ENCODE measurements at places on chromosomes 2 and 18.

- DNase-seq, result no peak
These were observed 54.8 kb downstream of the TMEM200C start for GRCh38 chr18:5840547-5840946.

GRCh38 chr2:59903994-59904544, 649.4 kb downstream of the BCL11A start:
- no peak for DNase-seq

DNA sequence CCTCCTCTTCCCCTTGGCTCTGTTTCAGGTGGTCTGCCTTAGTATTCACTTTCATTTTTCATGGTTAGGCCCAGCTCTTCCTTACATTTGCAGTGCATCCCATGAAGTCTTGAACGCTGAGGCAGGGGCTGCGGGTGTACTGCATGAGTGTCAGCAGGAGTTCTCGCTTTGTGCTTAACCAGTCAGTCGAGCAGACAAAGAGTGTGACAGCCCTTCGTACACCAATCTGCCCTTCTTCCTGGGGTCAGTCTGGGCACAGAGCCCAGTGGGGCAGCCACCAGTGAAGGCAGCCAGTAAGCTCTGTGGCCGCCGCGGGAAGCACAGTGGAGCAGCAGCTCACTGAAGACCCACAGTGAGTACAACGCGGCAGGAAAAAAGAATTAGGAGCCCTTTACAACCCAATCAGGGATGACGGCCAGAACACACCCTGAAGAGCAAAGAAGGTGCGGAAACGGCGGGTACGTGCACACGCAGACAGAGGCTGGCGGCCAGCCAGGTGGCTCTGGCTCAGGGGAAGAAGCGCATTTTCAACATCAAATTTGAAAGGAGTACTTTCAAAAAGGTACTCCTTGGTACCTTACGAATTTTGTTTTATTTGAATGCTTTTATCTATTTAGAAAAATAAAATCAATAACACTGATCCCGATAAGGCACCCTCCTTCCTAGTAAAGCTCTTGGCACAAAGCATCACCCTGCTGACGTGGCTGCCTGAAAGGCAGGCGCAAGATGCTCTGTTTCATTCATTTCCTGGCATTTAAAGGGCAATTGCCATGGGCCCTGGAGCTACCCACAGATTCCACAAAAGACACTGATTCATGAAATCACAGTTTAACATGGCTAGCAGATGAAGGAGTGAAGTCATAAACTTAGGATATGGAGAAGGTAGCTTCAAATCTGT, 47.0 kb upstream of the SEMA4C start:
- DNase-seq, result no peak

GRCh38 chr2:162989507-162989906, 150.9 kb upstream of the KCNH7 start:
- DNase-seq, result no peak

GRCh38 chr2:222058819-222059445, 239.9 kb downstream of the PAX3 start:
- DNase-seq, result no peak

DNA sequence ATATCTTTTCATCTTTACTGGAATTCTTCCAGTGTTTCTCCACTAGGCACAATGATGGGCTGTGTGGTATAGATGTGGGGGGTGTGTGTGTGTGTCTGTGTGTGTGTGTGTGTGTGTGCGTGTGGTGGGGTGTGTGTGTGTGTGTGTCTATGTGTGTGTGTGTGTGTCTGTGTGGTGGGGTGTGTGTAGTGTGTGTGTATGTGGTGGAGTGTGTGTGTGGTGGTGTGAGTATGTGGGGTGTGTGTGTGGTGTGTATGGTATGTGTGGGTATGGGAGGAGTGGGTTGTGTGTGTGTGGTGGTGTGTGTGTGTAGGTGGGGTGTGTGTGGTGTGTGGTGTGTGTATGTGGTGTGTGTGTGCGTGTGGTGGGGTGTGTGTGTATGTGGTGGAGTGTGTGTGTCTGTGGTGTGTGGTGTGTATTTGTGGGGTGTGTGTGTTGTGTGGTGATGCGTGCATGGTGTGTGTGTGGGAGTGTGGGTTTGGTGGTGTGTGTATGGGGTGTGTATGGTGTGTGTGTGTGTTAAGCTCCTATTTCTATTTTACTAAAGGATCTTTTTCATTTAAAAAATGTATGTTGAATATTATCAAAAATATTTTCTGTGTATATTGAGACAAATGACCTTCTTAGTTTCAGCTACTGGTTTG, 84.2 kb downstream of the IRS1 start:
- DNase-seq, result no peak

DNA sequence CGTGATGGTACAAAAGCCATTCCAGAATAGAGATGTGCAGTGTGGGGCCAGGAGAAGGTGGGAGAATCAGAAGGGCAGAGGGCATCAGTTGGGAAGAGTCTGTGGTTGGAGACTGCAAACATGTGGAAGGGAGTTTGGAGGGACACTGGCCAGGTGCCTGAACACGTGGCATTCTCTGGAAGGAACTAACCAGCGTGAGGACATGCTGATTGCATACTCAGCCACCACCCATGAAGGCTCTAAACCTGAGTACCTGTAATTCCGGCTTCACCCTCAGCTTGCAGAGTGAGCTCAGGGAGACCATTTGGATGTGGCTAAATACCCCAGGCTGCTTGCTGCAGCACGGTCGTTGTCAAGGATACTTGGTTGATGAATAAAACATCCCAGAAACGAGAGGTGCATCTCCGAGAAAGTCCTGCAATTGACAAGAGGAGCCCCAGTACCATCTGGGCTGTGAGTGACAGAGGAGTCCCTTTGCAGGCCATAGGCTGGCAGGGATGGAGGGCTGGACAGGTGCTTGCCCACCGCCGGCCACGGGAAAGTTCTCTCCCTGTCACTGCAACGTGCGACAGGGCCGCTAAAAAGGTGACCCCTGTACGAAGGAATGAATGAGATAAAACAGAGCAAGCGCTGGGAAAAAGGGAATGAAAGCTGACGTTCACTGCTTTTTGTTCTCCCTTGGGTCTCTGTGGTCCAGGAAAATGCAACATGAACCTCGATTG, 5.0 kb downstream of the ACKR3 start:
- DNase-seq, result no peak

GRCh38 chr2:5453220-5454050, 238.7 kb upstream of the SOX11 start:
- DNase-seq, result no peak

- no peak for DNase-seq
These were observed 17.8 kb downstream of the CEP68 start for GRCh38 chr2:65073879-65074565.

GRCh38 chr2:118721817-118722551, 125.5 kb downstream of the EN1 start:
- no peak for DNase-seq

DNA sequence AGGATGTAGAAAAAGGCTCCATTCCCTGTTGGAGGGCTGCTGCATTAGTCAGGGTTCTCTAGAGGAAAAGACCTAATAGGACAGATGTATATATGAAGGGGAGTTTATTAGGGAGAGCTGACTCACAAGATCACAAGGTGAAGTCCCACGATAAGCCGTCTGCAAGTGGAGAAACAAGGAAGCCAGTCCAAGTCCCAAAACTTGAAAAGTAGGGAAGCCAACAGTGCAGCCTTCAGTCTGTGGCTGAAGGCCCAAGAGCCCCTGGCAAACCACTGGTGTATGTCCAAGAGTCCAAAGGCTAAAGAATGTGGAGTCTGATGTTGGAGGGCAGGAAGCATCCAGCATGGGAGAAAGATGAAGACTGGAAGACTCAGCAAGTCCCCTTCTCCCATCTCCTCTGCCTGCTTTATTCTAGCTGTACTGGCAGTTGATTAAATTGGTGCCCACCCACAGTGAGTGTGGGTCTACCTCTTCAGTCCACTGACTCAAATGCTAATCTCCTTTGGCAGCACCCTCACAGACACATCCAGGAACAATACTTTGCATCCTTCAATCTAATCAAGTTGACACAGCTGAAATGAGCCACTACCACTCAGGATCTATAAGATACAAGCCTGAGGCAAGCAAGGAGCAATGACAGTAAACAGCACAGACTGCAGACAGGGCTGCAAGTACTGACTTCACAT, 30.0 kb upstream of the ATG16L1 start:
- no peak for DNase-seq

DNA sequence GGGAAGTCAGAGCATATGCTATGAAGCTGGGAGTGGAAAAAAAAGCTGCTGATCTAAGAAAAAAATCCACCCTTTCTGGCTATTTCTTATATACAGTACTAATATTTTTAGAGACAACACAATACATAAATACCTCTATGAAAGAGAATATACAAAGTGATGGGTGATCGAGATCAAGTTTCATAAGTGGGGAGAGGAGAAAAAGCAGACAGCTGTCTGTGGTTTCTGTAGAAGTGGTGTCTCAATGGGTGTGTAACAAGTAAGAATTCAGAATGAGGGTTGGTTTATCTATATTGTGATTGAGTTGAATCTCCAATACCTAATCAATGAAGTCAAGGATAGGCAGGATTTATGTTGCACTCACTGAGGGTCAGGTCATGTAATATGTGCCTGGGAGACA, 191.0 kb downstream of the HNMT start:
- no peak for DNase-seq

GRCh38 chr2:233290051-233290845, 17.4 kb upstream of the SAG start:
- DNase-seq, result no peak

GRCh38 chr18:79361766-79362522, 33.8 kb upstream of the NFATC1 start:
- no peak for DNase-seq

DNA sequence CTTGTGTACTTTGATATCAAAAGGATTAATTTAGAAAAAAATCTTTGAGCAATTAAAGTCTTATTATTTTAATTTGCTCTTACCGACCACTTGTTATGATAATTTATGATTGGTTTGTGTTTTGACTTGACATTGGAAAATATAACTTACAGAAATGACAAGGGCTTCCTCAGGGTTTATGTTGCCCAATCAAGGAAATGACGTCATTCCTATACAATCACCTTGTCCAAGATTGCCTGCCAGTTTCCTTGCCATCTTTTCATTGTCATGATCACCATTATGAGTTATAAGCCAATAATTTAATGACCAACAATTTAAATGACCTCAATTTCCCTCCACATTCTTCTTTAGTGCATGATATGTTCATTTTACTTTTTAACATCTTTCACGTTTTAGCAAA, 351.8 kb upstream of the TMEFF2 start:
- DNase-seq, result no peak

GRCh38 chr2:231467016-231467545, 2.8 kb upstream of the NCL start:
- DNase-seq, result no peak

- DNase-seq, result peak; percentile 43
These were observed 303.7 kb upstream of the EPAS1 start for GRCh38 chr2:45993476-45993991.

DNA sequence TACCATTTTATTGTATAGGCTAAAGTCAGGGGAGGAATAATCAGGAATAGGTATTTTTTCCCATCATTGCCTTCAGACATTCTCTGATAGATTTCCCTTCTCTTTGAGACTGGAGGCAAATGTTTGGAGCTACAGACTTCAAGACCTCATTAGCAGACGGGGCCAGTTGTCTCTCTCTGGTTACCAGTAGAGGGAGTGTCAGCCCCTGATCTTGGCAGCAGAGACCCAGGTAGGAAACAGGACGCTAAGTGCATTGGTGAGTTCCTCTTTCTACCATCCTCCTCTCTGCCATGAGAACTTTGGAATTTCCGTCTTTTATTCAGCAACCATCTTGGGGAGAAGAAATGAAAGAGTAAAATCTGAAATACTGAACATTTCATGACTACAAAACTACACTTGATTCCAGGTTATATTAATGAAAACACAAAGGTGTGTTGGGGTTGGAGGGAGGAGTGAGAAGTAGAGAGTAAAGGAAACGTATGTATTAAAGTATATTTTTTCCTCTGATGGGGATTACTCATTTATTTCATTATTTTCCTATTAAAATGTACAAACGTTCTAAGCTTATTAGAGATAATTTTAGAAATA, 186.2 kb upstream of the GCFC2 start:
- DNase-seq, result peak; percentile 23

GRCh38 chr2:205766779-205767359, 84.6 kb downstream of the NRP2 start:
- DNase-seq, result peak; percentile 35

DNA sequence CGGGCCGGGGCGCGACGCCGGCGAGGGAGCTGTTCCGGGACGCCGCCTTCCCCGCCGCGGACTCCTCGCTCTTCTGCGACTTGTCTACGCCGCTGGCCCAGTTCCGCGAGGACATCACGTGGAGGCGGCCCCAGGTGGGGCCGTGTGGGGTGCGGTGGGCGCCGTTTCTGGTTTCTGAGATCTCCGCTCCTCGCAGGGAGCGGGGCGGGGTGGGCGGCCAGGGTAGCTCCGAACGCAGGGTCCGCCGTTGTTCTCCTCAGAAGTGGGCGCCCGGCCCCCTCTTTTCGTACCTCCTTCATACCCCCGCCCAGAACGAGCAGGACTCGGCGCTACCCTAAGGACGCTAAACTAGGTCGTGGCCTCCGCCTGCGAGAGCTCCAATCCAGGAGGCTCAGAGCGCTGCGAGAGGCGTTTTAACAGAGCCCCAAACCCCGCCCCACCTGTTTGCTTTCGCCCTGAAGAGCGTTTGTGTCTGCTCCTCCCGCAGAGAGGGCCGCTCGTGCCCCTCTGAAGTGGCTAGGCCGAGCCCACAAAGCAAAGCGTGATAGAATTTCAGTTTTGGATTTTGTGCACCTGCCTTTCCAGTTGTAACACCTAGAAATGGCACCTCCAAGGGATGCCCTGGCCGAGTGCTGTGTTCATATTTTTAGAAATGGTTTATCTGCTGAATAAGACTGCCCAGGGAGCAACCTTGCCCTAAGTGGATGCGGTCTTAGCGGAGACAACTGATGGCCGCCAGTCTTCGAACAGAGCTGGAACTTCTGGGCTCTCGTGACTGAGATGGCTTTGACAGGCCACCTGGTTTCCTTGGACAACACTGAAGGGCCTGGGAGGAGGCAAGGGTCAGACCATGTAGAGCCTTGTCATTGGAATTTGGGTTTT, 626 bp downstream of the CAPN10 start:
- DNase-seq, result no peak

- no peak for DNase-seq
These were observed 12.3 kb downstream of the CREG2 start for GRCh38 chr2:101374821-101375561.

DNA sequence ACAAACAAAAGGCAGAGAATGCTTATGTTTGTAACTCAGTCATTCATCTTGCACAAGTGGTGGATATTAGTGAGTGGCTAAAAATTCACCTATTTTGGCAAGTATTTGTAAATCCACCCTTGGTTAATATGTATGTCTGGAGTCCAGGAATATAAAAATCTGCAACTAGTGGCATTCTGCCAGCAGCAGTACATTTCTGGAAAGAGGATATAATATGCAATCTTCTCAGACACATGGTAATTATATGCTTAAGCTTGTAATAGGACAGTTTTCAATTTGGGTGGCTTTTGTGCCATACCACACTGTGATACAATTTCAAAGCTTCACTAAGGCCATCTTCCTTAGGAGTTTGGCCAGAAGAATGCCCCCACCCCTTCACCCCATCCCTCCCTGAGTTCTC, 693.3 kb downstream of the MBD2 start:
- no peak for DNase-seq
